ENCODE measurements at places on chromosomes 11 and 22. TPM values are rescaled to one million over a fixed set of nuclear protein-coding genes. Genes with fewer than 3 reads are reported as not detected.

Gene SAA4
- not detected for polyA plus RNA-seq

Gene FGF4
- not detected for polyA plus RNA-seq

Gene ALDH3B2
- 1.1 TPM for polyA plus RNA-seq

- H3K4me1 ChIP-seq: peaks cover 52% of the 10 kb centered on the region
- peak overlapping the region; percentile 44 for H3K27ac ChIP-seq
- no peaks in the 10 kb centered on the region for H3K27me3 ChIP-seq
- H3K4me3 ChIP-seq: no peak overlapping the region
- no peak for DNase-seq
Observed at GRCh38 chr11:73383249-73384124, 7.3 kb downstream of the RELT start.

DNA sequence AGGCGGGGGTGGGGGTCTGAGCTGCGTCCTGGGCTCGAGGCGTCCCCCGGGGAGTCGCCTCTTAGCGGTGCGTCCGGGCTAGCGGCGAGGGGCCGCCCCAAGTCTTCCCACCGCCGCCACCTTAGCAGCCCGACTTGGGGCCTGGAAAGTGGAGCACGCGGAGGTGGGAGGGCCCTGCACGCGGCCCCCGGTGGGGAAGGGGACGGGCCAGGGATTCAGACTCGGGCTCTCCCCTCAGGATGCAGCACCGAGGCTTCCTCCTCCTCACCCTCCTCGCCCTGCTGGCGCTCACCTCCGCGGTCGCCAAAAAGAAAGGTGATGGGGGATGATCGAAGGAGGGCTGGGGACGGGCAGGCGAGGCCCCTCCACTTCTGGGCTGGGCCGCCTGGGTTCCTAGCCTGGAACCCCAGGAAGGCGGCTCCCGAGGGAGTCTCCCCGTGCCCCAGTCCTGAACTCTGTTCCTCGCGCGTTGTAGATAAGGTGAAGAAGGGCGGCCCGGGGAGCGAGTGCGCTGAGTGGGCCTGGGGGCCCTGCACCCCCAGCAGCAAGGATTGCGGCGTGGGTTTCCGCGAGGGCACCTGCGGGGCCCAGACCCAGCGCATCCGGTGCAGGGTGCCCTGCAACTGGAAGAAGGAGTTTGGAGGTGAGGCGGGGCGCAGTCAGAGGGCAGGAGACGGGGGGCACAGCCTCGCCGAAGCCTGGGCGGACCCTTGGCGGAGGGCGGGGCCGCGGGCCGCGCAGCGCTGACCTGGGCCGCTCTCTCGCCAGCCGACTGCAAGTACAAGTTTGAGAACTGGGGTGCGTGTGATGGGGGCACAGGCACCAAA lies 563 bp downstream of the MDK start:
- no peak for DNase-seq
- H3K4me3 ChIP-seq: peak overlapping the region; percentile 2
- no peak overlapping the region for H3K27ac ChIP-seq
- H3K36me3 ChIP-seq: no peaks in the 10 kb centered on the region
- H3K27me3 ChIP-seq: peaks cover 13% of the 10 kb centered on the region
- H3K4me1 ChIP-seq: peaks cover 11% of the 10 kb centered on the region

- H3K36me3 ChIP-seq: no peaks in the 10 kb centered on the region
- no peak for DNase-seq
- H3K4me3 ChIP-seq: no peak overlapping the region
- peaks cover 8% of the 10 kb centered on the region for H3K27me3 ChIP-seq
Observed at GRCh38 chr22:36856121-36856791, 4.5 kb upstream of the NCF4 start.

- H3K4me3 ChIP-seq: no peak overlapping the region
- H3K27me3 ChIP-seq: no peaks in the 10 kb centered on the region
- peaks cover 14% of the 10 kb centered on the region for H3K4me1 ChIP-seq
- no peak for DNase-seq
- H3K27ac ChIP-seq: no peak overlapping the region
- peaks cover 3% of the 10 kb centered on the region for H3K36me3 ChIP-seq
Observed at GRCh38 chr11:78796956-78797355, 222.3 kb upstream of the NARS2 start.

GRCh38 chr11:10909141-10909883 lies 51.5 kb upstream of the ZBED5 start:
- H3K4me3 ChIP-seq: no peak overlapping the region
- H3K27me3 ChIP-seq: no peaks in the 10 kb centered on the region
- peak; percentile 45 for DNase-seq
- H3K4me1 ChIP-seq: peaks cover 20% of the 10 kb centered on the region

GRCh38 chr11:2271327-2272227 lies 1.2 kb upstream of the ASCL2 start:
- no peak overlapping the region for H3K4me3 ChIP-seq
- H3K4me1 ChIP-seq: peaks cover 3% of the 10 kb centered on the region
- DNase-seq: no peak

GRCh38 chr11:20912065-20912821 lies 242.9 kb downstream of the NELL1 start:
- no peak for DNase-seq
- H3K4me3 ChIP-seq: no peak overlapping the region
- H3K36me3 ChIP-seq: no peaks in the 10 kb centered on the region
- no peaks in the 10 kb centered on the region for H3K27me3 ChIP-seq
- H3K4me1 ChIP-seq: no peaks in the 10 kb centered on the region

- no peak overlapping the region for H3K27ac ChIP-seq
- H3K4me3 ChIP-seq: no peak overlapping the region
- H3K27me3 ChIP-seq: no peaks in the 10 kb centered on the region
- H3K36me3 ChIP-seq: no peaks in the 10 kb centered on the region
Observed at GRCh38 chr11:128026596-128026995, 560.8 kb downstream of the ETS1 start.

GRCh38 chr11:125446279-125446678 lies 49.8 kb downstream of the FEZ1 start:
- H3K27me3 ChIP-seq: no peaks in the 10 kb centered on the region
- H3K27ac ChIP-seq: no peak overlapping the region
- no peak for DNase-seq
- peaks cover 29% of the 10 kb centered on the region for H3K36me3 ChIP-seq
- H3K4me3 ChIP-seq: no peak overlapping the region
- peaks cover 14% of the 10 kb centered on the region for H3K4me1 ChIP-seq
